Activated T-cell treated with anti-CD3 and anti-CD28 coated beads for 24 hours (primary cell): ENCODE measurements at places on chromosomes 4 and X.

GRCh38 chr4:78944381-78944780 lies 5.1 kb upstream of the PAQR3 start:
- no peak for DNase-seq

DNA sequence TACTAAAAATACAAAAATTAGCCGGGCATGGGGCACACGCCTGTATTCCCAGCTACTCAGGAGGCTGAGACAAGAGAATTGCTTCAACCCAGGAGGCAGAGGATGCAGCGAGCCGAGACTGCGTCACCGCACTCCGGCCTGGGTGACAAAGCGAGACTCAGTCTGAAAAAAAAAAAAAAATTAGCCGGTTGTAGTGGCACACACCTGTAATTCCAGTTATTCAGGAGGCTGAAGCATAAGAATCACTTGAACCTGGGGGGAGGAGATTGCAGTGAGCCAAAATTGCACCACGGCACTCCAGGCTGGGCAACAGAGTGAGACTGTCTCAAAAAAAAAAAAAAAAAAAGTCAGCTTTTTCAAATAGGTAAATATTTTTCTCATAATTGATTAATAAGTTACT lies 71.9 kb downstream of the WDFY3 start:
- DNase-seq, result no peak

DNA sequence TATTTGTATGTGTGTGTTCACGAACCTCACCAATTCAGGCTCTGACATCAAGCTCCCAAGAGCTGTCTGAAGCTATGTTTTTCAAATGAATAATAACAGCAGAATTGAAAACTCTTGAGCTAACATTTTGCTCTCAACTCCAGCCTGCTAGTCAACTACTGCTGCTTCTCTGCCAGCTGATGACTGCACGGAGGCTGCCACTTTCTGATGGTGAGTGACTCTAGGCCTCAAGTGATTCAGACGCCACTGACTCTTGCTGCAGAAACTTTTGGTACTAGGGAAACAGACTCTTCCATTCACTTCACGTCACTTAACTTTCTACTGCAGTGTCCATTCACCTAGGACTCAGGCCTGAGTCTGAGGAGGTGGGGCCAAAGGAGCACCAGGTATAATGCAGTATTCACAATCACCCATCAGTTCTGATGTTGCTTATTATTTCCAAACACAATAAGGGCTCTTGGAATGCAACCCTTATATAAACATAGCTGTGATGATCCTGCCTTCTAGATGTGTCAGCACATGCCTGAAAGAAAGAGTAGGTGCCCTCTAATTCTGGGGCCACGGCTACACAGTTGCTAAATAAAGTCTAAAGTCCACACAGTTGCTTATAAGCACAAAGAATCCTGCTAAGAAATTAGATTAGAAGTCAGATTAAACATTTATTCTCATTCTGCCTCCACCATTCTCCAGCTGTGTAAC lies 16.0 kb downstream of the PRDM8 start:
- DNase-seq, result no peak

- DNase-seq, result no peak
Measured at GRCh38 chr4:109729117-109729717, 653 bp downstream of the PLA2G12A start.

- DNase-seq, result no peak
Measured at GRCh38 chr4:43251841-43252240, 359.3 kb downstream of the GRXCR1 start.

GRCh38 chr4:139858436-139859205 lies 193.0 kb downstream of the MGST2 start:
- DNase-seq, result no peak

GRCh38 chrX:23385242-23385641 lies 50.6 kb downstream of the PTCHD1 start:
- no peak for DNase-seq

GRCh38 chr4:55500072-55500471 lies 46.6 kb downstream of the CLOCK start:
- DNase-seq, result no peak

DNA sequence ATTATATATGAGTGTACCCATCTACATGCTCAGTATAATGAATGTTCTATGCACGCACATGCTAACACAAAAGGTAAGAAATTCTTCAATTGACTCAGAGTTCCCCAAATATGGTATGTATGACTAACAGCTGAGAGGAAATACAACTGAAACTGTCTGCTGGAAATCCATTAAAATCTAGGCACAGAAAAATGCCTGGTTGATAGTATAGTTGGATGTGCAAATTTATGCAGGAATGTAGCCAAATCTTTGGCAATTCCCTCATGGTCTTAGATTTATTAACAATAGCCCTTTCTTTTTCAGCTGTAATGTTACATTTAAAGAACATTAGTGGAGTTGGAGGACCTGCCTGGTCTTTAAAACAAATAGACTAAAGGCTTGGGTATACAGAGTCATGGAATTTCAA lies 5.5 kb downstream of the CAMK2D start:
- DNase-seq, result no peak

GRCh38 chr4:181168011-181168805 lies 1075.0 kb upstream of the TENM3 start:
- no peak for DNase-seq

- no peak for DNase-seq
Measured at GRCh38 chrX:49930039-49930438, 7.6 kb downstream of the CLCN5 start.

GRCh38 chrX:20270562-20270890 lies 3.8 kb upstream of the RPS6KA3 start:
- no peak for DNase-seq

DNA sequence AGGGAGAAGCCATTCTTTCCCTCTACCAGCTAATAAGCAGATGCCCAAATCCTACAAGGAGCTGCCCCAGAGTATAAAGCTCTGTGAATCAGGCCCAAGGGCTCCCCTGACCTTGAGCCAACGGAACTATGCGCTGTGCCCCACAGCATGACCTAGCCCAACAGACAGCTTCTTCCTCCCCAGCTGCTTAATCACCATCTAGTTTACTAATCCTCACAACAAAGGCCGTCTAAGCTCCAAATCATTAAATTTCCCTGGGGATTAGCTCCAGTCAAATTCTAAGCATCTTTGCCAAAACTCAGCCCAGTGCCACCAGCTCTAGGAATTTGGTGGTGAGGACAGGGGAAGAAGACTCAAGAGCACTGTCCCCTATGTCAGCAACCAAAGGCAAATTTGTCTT lies 113.1 kb downstream of the SHROOM4 start:
- DNase-seq, result no peak

DNA sequence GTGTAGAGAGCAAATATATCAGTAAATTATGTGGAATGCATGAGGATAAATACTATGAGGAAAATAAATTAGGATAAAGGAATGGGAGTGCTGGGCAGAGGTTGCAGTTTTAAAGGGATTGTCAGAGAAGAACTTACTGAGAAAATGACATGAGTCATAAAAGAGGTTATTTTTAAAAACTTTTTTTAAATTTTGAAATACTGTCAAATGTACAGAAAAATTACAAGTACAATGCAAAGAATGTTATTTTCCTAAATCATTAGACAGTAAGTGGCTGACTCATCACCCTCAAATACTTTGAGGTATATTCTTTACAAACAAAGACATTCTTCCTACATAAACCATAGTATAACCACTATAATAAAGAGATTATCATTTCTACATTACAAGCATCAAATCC lies 29.8 kb upstream of the H2AZ1 start:
- no peak for DNase-seq
